Type B pancreatic cell (in vitro differentiated cells): ENCODE measurements at places on chromosomes 5 and 9. TPM values are rescaled to one million over a fixed set of nuclear protein-coding genes. Genes with fewer than 3 reads are reported as not detected.

The GLIPR2 gene
- 4.6 and 17.8 TPM in 2 replicates for total RNA-seq

The TIMD4 gene
- total RNA-seq, result not detected in 2 replicates

The NEURL1B gene
- total RNA-seq, result 6.2 and 7.6 TPM in 2 replicates

The TRIM41 gene
- total RNA-seq, result 22.1 and 31.2 TPM in 2 replicates

- H3K27ac ChIP-seq, result no peak overlapping the region
- no peaks in the 10 kb centered on the region for H3K36me3 ChIP-seq
- peaks cover 3% of the 10 kb centered on the region for H3K27me3 ChIP-seq
- no peaks in the 10 kb centered on the region for H3K4me1 ChIP-seq
- DNase-seq, result no peak
Measured at GRCh38 chr5:98065261-98065909, 708.1 kb upstream of the RGMB start.

GRCh38 chr9:75591972-75592371 is 298.5 kb upstream of the PCSK5 start:
- no peak for DNase-seq
- no peak overlapping the region for H3K4me3 ChIP-seq
- H3K27ac ChIP-seq, result no peak overlapping the region
- no peaks in the 10 kb centered on the region for H3K27me3 ChIP-seq
- H3K4me1 ChIP-seq, result no peaks in the 10 kb centered on the region
- no peaks in the 10 kb centered on the region for H3K36me3 ChIP-seq

GRCh38 chr5:138697720-138698360 is 55.4 kb upstream of the CTNNA1 start:
- no peaks in the 10 kb centered on the region for H3K36me3 ChIP-seq
- H3K4me1 ChIP-seq, result peaks cover 10% of the 10 kb centered on the region
- H3K27ac ChIP-seq, result no peak overlapping the region
- H3K27me3 ChIP-seq, result no peaks in the 10 kb centered on the region
- H3K4me3 ChIP-seq, result no peak overlapping the region
- DNase-seq, result no peak

DNA sequence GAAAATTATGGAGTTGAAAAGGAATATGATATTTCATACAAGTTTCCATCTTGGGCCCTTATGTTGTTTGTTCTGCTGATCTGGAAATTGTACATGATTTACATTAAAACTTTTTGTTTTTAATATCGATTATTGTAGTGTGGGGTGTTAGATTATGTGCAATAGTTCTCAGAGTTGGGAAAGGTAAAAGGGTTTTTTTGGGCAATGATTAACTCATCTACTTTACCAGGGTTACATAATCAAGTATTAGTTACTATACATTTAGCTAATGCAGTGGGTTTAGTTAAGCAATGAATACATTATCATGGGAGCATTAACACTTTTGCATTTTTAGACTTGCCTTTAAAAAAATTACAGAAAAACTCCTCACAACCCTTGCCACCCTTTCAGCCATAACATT is 134.0 kb downstream of the ZSWIM6 start:
- H3K4me3 ChIP-seq, result no peak overlapping the region
- peaks cover 35% of the 10 kb centered on the region for H3K4me1 ChIP-seq
- H3K27ac ChIP-seq, result no peak overlapping the region
- no peak for DNase-seq
- H3K36me3 ChIP-seq, result no peaks in the 10 kb centered on the region

GRCh38 chr5:124713595-124713994 is 32.8 kb downstream of the ZNF608 start:
- DNase-seq, result no peak
- peaks cover 36% of the 10 kb centered on the region for H3K36me3 ChIP-seq
- H3K4me1 ChIP-seq, result peaks cover 65% of the 10 kb centered on the region
- no peak overlapping the region for H3K27ac ChIP-seq
- H3K27me3 ChIP-seq, result no peaks in the 10 kb centered on the region
- no peak overlapping the region for H3K4me3 ChIP-seq

DNA sequence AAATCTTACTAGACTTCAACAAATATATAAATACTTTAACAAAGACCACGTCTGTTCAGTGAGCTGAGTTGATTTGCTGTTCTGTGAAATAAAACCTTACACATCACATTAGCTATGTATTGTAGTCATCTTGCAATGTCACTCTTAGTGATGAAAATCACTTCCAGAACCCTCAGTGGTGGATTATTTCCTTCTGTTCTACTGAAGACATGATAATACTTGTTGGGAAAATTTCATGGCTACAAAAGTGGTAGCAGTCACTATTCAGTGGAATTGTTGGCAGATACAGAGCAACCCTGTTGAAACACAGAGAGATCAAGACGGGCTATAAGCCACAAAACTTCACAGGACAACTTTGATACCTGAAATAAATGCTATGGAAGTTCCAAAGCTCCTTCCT is 26.7 kb upstream of the FAM169A start:
- no peaks in the 10 kb centered on the region for H3K36me3 ChIP-seq
- H3K4me3 ChIP-seq, result no peak overlapping the region
- H3K27me3 ChIP-seq, result no peaks in the 10 kb centered on the region
- peaks cover 8% of the 10 kb centered on the region for H3K4me1 ChIP-seq
- DNase-seq, result no peak

DNA sequence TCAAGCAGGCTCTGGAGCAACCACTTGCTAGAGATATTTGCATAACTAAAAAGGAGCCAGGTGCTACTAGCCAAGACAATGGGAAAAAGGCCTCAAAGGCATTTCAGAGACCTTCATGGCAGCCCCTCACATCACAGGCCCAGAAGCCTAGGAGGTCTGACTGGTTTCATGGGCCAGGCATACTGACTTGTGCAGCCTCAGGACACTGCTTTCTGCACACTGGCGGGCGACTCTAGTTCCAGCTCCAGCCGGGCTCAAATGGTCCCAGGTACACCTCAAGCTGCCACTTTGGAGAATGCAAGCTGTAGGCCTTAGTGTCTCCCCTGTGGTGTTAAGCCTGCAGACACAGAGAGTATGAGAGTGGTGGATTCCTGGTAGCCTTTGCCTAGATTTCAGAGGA is 27.1 kb downstream of the COX7C start:
- H3K27ac ChIP-seq, result no peak overlapping the region
- no peak for DNase-seq
- no peaks in the 10 kb centered on the region for H3K27me3 ChIP-seq
- H3K4me1 ChIP-seq, result no peaks in the 10 kb centered on the region
